Epithelial cell of proximal tubule (primary cell): ENCODE measurements at places on chromosomes 5 and 9. TPM values are rescaled to one million over a fixed set of nuclear protein-coding genes. Genes with fewer than 3 reads are reported as not detected.

DNA sequence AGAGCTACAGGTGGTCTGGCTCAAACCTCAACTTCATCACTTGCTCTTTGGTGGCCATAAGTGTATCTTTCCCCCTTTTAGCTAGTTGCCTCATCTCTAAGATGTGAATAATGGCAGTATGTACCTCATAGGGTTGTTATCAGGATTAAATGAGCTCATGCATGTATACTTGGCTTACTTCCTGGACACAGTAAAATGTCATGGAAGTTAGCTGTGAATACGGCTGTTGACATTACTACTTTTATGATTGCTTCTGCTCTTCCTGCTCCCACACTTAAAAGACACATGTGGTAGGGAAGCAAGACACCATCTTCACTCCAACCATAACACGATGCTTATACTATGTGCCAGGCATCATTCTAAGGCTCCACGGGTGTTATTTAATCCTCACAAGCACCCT, 114.5 kb upstream of the GPR151 start:
- DNase-seq = no peak

PRDM9 gene
- not detected in 2 replicates for total RNA-seq

DNA sequence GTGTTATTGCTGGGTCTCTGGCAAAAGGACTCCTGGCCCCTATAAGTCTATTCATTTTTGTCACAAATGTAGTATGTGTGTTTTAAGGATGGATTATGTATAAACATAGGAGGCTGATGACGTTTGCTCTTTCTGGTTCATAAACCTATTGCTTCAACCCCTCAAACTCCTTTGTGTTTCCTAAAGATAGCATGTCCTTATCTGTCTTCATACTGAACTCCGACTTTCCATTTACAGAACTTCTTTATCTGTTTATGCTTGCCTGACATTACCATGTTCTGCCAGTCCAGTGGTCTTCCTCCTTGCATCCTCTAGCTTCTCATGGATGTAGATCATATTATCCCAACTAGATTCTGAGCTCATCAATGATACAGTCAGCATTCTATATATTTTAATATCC, 46.1 kb downstream of the ARHGEF28 start:
- DNase-seq = no peak

SLC45A2 gene
- not detected in 2 replicates for total RNA-seq

- no peak for DNase-seq
These were observed 9.4 kb upstream of the SLC6A7 start for GRCh38 chr5:150180241-150181026.

TRUB2 gene
- total RNA-seq = 14.1 and 20.0 TPM in 2 replicates
